ENCODE measurements at places on chromosomes 1 and 21. TPM values are rescaled to one million over a fixed set of nuclear protein-coding genes. Genes with fewer than 3 reads are reported as not detected.

SPRR1B gene
- 36.3 TPM for total RNA-seq

SLC45A1 gene
- total RNA-seq = 0.42 TPM

PLEKHA6 gene
- 6.0 TPM for total RNA-seq

SLC16A1 gene
- 99.6 TPM for total RNA-seq

C1orf87 gene
- not detected for total RNA-seq

Measured in foreskin keratinocyte (primary cell).